ENCODE measurements at places on chromosomes 7 and 10.

DNA sequence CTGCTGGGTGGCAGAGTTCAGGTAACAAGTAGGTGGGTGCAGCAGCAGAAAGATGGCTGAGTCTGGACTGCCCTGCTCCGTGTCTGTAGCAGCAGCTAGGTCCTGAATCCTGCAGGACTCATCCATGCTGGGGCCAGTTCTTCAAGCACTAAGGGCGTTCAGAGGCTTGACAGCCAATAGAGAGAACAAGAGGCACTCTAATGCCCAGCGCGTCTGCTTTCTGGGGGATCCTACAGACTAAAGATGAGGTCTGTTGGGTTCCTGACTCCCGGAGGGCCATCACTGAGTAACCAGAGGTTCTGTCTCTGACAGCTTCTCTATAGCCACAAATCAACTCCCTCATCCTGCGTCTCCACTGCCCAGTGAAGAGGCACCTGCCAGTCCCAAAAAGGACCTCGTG is 125.5 kb downstream of the PTPN20 start:
- DNase-seq: peak; percentile 7

DNA sequence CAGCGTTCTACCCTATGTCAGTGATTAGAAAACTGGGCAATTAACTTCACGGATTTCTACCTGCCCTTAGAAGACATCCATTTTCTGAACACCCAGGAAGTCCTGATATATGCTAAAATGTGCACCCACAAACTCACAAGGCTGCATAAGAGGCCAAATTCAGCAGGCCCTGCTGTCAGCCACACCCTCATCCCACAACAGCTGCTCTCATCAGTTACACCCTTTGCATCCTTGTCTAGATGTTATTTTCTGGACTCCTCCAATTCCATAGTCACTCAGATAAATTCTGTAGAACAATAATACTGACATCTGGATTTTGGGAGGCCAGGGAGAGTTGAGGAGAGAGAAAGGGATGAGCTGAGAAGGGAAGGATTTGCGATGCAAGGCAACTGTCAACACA is 208.9 kb downstream of the TAX1BP1 start:
- DNase-seq: no peak

GRCh38 chr10:124596962-124597845 is 135.6 kb downstream of the LHPP start:
- no peak for DNase-seq

DNA sequence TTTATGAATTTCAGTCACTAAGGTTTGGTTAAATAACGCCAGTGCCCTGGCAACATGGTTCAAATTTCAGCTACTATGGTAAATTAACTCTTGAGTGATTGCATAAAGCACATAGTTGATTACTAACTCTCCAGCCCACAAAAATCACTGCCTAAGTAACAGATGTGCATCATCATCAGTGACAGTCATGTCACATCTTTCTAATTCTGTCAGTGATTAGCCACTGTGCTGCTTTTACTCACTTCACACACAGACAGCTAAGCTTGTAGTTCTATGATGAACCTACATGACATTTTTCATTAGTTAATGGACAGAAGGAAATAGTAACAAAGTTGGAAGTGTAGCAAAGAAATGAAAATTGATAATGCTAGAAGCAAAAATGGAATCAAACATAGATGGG is 108.9 kb downstream of the DNAH11 start:
- no peak for DNase-seq

- DNase-seq: no peak
Measured at GRCh38 chr7:36370046-36370445, 19.6 kb upstream of the ANLN start.

DNA sequence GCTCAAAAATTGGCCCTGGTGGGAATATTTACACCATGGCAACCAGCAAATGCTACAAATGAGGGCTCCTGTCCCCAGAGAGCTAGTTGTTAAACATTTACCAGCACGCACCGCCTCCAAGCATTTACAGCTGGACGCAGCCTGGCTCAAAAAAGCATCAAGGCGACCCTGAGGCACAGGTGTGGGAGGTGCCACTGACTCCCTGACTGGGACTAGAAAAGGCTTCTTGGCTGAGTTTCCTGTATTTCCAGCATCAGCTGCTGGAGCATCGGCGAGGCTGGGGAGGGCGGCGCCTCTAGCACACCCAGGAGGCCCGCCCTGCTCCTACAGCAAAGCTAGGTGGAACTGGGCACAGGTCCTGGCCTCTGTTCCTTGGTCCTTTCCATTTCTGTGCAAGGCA is 43.5 kb upstream of the ZRANB1 start:
- no peak for DNase-seq

DNA sequence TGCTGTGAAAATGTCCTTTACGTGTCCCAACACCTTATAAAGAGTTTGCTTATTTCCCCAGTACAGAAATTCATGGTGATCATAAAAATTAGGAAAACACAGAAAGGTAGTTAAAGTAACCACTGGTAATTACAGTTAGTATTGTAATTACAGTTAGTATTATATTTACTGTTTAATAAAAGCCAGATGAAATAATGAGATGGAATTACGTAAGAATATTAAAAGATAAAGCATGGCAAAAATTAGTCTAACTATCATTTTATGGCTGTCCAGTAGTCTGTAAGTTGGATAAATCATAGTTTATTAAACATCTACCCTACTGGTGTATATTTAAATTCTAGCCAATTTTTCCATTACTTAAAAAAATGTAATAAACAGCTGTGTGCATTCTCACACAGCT is 638.8 kb downstream of the ACTR3B start:
- DNase-seq: no peak

DNA sequence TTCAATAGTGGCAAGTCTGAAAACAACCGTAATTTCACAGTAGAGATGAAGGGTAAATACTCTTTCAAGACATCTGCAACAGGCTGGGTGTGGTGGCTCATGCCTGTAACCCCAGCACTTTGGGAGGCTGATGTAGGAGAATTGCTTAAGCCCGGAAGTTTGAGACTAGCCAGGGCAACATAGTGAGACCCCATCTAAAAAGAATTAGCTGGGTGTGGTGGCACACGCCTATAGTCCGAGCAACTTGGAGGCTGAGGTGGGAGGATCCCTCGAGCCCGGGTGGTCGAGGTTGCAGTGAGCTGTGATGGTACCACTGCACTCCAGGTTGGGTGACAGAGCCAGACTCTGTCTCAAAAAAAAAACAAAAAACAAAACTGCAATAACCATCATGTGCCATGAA is 71.8 kb downstream of the PFKFB3 start:
- no peak for DNase-seq

DNA sequence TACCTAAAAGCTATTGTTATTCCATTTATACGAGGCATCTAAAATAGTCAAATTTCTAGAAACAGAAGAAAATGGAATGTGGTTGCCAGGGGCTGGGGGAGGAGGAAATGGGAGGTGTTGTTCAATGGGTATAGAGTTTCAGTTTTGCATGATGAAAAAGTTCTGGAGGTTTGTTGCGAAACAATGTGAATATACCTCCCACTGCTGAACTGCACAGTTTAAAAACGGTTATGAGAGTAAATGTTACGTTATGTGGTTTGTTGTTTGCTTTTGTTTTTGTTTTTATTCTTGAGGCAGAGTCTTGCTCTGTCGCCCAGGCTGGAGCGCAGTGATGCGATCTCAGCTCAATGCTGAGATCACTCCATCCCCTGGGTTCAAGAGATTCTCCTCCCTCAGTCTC is 64.9 kb upstream of the NRBF2 start:
- DNase-seq: no peak

DNA sequence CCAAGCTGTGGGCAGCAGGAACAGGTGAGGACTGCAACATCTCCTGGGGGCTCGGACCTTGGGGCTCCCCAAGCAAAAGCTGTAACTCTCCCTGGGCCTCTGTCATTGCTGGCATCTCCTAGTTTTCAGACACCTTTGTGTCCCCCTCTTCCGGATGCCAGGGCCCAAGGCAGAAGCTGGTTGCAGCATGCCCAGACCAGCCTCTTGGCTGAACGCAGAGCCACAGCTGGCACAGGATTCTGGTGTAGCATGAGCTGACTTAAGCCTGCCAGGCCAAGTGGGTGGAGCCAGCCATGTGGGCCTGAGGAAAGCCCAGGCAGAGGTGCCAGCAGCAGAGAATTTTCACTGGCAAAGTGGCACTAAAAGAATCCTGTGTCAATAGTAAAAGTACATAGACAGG is 43.5 kb downstream of the ZWINT start:
- no peak for DNase-seq

DNA sequence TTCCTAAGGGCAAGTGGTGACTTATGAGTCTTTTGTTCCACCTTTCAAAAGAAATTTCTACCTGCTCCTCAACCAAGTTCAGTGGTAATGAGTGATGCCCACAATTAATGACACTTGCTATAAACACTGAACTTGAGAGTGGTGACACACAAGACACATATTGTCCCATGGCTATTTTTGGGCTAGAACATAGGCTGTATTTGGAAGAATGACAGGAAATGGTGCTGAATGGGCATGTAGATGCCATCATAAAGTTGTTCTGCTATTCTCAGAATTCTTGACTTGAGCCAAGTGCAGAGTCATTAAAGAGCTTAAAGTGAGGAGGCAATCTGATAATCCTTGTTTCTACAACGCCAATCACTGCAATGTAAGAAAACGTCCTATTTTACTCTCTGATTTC is 313.3 kb downstream of the AGMO start:
- DNase-seq: no peak

DNA sequence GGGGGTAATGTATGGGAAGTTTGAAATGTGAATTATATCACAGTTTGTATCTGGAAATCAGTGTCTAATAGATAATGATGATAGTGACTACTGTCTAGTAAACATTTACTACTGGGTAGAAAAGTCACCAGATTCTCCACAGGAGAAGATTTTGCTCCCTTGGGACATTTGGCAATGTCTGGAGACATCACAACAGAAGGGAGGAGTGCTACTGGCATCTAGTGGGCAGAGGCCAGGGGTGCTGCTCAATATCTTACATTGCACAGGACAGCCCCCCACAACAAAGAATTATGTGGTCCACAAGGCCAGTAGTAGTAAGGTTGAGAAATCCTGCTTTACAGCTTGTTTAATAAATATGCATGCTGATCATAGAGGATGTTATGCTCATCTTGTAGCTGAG is 92.3 kb upstream of the PRPS1L1 start:
- no peak for DNase-seq

DNA sequence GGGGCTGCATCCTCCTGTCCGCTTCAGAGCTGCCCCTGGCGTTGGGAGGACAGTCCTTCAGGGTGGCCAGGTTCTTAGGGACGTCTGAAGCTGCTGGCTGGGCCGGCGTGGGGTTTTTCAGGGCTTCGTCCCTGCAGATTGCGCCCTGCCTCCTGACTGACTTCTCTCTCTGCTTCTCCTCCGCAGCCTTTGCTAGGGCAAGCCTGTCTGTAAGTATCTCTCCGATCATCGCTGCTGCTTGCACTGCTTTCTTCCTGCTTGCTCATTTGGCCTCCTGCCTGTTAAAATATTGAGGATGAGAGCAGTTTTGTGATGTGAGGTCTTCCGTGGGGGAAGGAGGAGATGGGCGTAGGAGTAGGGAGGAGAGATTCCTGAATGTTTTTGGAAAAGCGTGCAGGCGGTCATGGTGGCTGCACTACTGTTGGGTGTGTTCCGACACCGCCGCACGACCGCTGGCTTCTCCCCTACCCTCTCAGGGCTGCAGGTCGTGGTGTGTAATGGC is 25.3 kb downstream of the PFKFB3 start:
- DNase-seq: no peak

- peak; percentile 57 for DNase-seq
Measured at GRCh38 chr7:128919241-128919640, 8.7 kb upstream of the KCP start.

- no peak for DNase-seq
Measured at GRCh38 chr7:134710854-134711624, 64.4 kb downstream of the BPGM start.

All from suprapubic skin (tissue), 4 donors.